ENCODE measurements at places on chromosomes 7 and 10. TPM values are rescaled to one million over a fixed set of nuclear protein-coding genes. Genes with fewer than 3 reads are reported as not detected.

GRCh38 chr10:78806681-78807221, 262.0 kb upstream of the ZMIZ1 start:
- no peak for DNase-seq

DNA sequence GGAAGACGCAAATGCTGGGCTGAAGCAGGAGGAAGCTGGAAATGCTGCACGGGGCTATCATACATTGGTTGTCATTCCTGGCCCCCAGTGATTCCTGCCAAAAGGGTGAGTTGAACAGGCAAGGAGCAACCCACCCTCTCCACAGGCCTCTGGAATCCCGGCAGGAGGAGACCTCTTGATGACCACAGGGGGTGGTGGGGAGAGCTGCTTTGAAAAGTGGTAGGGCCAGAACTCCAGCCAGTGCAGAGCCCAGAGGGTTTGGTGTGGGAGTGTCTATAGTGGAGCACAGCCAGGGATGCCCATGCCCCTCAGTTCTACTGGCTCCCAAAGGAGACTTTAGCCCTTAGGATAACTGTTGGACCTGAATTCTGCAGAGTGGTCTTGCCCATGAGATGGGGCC, 89.2 kb downstream of the SAMD9 start:
- DNase-seq: no peak

DNA sequence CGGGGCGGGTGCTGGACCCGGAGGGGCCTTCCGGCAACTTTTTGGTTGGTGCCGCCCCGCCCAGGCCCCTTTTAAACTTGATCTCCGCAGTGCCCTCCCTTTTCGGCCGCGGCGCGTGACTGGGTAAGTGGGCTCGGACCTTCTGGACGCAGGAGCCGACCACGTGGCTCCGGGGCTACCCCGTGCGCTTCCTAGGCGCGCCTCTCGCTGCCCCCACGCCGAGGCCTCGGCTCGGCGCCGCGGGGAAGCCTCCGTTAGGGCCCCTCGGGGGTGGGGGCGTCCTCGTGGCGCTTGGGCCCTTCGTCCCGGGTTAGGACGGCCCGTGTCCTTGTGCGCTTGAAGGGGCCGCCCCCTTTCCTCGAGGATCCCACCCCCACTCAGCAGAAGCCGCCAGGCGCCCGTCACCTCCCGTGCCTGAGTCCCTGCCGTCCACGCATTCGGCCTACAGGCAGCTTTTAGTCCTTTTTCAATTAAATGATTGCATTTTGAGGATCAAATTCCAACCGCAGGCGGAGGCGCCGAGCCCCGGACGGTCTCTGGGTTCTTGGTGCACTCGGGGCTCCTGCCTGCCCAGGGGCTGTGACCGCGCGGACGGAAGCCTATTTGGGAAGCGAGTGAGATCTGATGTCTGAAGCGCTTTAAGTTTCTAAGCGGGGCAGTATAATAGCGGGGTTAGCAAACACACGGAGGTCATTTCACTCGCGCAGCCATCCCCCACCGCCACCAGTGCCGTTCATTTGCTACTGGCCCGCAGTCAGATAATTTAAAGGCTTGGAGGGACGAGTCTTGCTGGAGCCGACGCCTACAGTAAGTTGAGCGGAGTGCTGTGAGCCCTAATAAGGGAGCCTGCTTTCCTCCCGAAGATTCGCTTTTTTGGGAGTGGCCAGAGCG, 31.8 kb upstream of the TOMM7 start:
- peak; percentile 77 for DNase-seq

DNA sequence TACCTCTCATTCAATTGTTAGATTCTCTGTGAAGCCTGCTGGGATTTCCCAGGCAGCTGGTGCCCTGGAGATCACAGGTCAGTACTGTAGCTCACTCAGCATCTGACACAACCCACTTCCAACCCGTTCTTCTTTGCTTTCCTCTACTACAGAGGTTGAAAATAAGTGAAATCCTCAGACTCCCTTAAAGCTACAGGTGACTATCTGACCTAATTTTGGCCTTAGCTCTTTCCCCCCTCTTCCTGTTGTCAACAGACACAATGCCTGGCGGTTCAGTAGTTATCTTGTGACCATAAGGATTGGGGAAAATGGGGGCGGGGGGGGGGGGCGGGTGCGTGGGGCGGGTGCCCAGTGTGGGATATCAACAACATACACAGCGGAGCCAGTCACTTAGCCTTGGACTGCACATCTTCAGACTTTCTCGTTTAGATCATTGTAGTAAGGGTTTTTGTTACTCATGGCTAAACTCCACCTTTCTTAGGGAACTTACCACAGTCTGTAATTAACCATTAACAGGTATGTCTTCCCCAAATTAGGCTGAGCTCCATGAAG, 37.8 kb downstream of the MTPN start:
- DNase-seq: no peak

DNA sequence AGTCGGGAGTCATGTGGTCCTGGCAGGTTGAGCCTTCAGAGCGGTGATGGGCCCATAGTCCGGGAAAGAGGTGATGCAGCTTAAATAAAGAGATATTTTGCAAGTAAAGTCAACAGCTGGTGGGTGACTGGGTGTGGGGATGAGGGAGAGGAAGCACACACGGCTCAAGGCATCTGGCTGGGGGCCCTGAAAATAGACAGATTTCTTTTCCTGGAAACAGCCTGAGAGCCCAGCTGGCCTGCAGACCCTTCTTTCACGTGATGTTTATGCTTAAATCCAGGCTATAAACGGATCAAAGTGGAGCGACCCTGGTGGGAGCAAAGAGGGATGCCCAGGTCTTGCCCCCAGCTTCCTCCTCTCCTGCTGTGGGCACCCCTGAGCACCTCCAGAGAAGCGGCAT, 149.1 kb downstream of the TEX36 start:
- no peak for DNase-seq

Gene AFAP1L2
- 30.7 TPM for polyA plus RNA-seq

Gene CTAGE6
- not detected for polyA plus RNA-seq

Gene SLC26A4
- polyA plus RNA-seq: 1.0 TPM
